ENCODE measurements at places on chromosomes 11 and 22.

DNA sequence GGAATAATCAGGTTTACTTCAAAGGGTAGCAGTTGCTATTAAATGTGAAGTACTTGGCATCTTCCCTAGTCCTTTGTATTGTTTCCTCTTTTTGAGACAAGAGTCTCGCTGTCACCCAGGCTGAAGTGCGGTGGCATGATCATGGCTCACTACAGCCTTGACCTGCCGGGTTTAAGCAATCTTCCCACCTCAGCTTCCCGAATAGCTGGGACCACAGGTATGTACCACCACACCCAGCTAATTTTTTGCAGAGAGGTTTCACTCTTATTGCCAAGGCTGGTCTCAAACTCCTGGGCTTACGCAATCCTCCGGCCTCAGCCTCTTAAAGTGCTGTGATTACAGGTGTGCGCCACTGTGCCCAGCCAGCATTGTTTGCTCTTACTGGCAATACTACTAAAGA is 36.2 kb upstream of the RAPSN start:
- no peak for DNase-seq

DNA sequence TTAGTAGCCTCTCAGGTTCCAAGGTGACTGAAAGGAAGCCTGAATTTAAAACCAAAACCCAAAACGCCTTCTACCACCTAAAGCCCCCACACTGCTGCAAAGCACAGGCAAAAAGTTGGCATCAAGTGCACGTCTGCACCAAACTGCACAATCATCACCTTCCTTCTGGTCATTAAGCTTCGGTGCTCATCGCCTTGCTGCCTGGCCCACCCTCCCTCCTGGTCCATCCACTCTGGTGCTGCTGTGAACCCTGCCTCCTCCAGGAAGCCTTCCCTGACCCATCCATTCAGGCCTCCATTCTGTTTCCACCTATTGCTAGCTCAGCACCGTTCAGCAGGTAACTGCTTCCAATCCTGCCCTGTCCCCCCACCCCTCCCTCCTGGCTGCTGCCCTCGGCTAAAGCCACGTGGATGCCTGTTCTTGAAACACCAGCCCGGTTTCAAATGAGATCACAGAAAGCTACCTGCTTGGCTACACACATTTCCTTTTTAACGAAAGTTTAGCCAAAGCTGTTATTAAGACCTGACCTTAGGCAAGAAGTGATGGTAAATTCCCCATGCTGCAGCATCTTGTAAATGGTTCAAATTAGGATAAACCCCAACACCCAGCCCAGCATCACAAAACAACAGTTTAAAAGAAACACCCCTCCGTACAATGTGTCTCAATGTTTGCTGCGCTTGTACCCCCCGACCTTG is 53.8 kb upstream of the CD5 start:
- no peak for DNase-seq

- no peak for DNase-seq
Observed at GRCh38 chr11:295351-296170, 3.8 kb downstream of the IFITM5 start.

DNA sequence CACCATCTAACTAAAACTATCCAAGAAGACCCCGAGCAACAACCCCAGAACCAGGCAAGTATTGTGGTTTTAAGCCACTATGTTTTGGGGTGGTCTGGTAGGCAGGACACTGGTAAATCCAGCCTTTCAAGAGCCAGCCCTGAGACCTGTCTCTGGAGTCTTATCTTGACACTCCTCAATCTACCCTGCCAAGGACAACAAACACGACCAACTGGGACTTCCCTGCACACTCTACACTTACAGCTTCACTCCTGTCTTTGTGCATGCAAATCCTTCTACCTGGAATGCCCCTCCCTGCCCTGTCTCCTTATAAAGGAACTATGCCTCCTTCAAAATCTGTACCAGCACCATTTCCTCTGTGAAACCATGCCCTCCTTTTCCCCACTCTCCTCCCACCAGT is 107.3 kb downstream of the RPL27A start:
- DNase-seq: no peak

DNA sequence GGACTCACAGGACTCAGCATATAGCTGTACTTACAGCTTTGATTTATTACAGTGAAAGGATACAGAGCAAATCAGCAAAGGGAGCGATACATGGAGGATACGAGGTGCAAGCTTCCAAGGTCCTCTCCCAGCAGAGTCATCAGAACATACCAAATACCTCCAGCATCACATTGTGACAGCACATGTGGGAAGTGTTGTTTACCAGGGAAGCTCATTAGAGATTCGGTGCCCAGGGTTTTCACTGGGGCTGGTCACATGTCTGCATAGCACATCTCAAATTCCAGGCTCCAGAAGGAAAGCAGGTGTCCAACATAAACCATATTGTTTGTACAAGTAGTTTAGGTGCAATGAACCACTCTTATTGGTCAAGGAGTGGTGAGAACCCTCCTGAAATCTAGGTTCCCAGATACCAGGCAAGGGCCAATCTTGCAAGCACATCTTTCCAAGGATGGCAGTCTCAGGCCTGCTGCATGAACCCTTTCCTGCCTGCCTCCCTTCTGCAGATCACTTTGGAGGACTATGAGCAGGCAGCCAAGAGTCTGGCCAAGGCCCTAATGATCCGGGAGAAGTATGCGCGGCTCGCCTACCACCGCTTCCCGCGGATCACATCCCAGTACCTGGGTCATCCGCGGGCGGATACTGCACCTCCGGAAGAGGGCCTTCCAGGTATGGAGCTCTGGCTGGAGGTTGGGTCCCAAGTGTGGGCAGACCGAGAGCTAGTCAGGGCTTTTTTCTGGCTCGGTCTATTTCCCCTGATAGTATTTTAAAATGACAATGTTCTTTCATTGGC is 26.7 kb downstream of the AMPD3 start:
- DNase-seq: no peak

GRCh38 chr11:59175091-59175501 is 3.2 kb downstream of the DTX4 start:
- no peak for DNase-seq

GRCh38 chr22:40436505-40437431 is 66.4 kb downstream of the SGSM3 start:
- DNase-seq: peak; percentile 81

DNA sequence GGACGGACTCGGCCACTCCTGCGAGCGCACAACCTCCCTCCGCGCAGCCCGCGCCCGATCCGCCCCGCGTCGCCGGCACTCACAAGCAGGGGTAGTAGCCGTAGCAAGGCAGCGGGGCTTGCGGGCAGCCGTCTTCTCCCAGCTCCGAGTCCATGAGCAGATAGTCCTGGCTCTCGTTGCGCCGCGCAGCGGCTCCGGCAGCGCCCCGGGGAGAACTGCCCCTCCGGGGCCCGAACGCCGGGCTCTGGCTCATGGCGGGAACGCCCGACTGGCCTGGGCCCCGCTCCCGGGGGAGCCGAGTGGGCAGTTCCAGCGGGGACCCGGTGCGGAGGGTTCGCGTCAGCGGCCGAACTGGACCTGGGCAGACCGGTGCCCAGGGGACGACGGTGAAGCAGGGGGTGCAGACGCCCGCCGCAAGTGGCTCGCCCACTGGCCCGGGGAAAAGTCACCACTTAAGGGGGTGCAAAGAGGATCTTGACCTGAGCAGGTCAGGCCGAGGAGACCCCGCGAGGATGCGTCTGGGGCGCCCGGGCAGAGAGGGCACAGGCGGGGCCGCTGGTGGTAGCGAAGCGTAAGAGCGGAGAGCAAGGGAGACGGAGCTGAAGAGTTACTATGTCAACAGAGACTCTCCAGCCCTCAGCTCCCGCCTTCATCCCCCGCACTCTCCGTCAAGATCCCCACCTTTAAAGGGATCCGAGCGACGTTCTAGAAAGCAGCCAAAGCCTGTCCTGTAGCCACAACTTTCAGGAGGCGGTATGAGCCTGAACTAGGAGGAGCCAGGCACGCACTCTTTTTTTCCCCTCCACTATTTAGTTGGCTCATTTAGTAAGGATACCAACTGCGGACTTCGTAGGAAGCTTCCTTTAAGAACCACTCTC is at the start of gene TRPC6:
TSS of gene TRPC6 (minus strand) at position 757 of the 878 bp plus-strand sequence. CDS start at position 253, 504 bp downstream.
- DNase-seq: peak; percentile 0

- no peak for DNase-seq
Observed at GRCh38 chr11:74102321-74102720, 68.5 kb downstream of the C2CD3 start.

DNA sequence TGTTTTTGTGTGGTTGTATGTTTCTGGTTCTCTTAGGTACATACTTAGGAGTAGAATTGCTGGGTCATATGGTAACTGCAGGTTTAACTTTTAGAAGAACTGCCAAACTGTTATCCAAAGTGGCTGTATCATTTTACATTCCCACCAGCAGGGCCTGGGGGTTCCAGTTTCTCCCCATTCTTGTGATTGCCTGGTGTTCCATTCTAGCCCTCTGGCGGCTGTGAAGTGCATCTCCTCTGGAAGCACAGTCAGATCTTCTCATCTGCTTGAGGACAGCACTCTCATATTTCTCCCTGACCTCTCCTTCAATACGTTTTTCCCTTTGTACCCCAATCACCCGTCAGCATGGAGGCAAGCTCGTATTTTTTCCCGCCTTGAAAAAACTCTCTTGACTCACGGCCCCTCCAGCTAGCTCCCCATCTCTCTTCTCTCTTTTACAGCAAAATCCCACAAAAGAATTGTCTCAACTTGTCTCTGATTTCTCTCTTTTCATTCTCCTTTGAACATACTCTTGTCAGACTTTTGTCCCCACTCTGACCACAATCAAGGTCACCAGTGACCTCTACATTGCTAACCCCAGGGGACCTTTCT is 56.8 kb upstream of the THY1 start:
- peak; percentile 28 for DNase-seq

- DNase-seq: peak; percentile 91
Observed at GRCh38 chr11:6320411-6321155, at the start of gene CAVIN3. TSS of gene CAVIN3 (minus strand) at chr11:6320501. CDS start at chr11:6320476, 25 bp downstream.

DNA sequence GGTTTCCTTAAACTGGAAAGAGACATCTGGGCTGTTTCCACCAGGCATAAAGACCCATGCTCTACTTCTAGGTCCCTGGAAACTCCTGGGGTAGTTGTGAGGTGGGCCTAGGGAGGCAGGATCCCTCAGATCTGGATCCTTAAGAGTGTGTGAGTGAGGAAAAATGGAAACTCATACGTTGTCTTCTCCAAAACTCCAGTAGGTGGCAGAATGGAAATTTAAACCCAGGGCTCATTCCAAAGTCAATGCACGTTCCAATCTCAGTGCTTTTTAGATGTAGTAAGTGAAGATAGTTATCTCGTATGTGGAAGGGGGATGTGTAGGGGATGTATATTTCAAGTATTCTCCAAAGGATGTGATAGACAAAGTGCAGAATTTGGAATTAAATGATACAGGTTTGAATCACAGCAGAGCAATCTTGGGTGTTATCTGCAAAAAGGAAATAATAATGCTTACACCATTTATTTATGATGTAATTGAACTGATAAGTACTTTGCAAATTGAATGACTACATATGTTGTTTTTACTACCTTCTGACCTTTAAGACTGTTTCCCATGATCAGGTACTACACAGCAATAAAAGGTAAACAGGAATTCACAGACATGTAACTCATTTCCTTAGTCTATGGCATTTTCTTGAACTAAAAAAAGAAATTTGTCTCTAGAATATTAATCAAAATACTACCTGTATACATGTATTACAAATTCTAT is 13.1 kb upstream of the MMP1 start:
- DNase-seq: peak; percentile 50

DNA sequence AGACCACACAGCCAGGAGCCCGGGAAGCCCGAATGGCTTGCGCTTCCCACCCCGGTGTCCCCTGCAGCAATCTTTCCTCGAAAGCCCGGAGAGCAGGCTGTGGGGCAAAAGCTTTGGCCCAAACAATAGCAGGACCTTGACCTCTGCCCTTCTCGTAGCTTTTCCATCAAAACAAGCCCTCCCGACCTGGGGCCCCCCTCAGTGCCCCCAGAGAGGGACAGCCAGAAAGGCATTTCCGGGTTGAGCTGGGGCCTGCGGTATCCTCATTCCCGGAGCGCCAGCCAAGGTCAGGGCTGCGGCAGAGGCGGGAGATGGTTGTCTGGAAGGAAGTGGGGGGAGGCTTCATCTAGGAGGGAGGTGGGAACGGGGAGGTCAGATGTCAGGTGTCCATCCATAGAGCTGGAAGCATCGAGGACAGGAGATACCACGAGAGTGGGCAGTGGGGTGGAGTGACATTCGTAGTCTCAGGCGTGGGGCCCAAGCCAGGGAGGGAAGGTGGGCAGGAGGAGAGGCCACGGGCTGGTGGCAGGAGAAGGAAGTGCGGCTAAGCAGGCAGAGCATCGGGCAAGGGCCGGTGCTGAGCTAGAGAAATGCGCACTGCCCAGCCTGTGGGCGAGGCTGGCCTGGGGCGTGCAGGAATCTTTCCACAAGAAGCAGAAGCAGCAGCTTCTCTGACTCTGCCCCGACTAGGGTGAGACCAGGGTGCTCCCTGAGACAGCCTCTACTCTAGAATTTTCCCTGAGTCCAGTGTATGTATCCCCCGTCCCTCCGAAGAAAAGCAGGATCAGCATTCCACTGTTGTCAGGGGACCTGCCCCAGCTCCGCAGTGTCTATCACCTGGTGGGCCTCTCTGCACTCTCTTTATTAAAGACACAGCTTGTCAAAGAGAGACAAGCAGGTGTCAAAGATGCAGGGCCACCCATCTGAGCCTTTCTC is 14.3 kb downstream of the PDGFB start:
- no peak for DNase-seq

- no peak for DNase-seq
Observed at GRCh38 chr11:111937844-111938243, 701 bp downstream of the DIXDC1 start.

- DNase-seq: no peak
Observed at GRCh38 chr11:17445240-17445795, 31.3 kb downstream of the ABCC8 start.

GRCh38 chr11:66106786-66107599 is 36.9 kb downstream of the PACS1 start:
- no peak for DNase-seq

Measured in cardiac fibroblast (primary cell).